ENCODE measurements at places on chromosomes 13 and 19.

DNA sequence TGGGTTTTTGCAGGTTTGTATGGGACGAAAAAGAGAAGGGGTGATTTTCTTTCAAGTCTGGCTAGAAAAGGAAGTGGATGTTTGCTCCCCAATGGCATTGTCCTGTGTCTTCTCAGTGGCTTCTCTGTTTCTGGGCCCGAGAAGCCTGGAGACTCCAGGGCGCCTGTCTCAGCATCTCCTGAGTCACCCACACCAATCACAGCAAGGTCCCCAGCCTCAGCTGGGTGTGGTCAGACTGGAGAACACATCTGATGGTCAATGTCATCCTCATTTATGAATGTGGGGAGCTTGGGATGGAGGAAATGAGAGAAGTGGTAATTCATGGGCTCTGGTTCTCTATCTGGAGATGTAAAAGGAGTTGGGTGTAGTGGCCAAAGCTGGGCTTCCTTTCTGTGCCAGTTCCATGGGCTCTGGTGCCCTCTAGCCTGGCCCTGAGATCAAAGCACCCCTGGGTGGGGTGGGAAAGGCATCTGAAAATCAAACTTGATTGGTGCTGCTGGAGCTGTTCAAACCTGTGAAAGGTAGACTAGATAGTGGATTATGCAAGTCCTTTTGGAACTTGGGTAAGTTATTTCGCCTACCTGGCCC, 13.4 kb downstream of the RASL11A start:
- DNase-seq, result peak; percentile 47

GRCh38 chr13:74768521-74769085, 634.4 kb upstream of the KLF12 start:
- no peak for DNase-seq

GRCh38 chr19:16076958-16077611, 790 bp downstream of the TPM4 start:
- peak; percentile 71 for DNase-seq

GRCh38 chr13:97116754-97117153, 105.4 kb upstream of the MBNL2 start:
- peak; percentile 69 for DNase-seq

GRCh38 chr19:50025794-50026549, at the start of gene ZNF473:
TSS of gene ZNF473 (plus strand) at chr19:50026005. CDS start at chr19:50031083, 5,078 bp downstream.
- peak; percentile 98 for DNase-seq

DNA sequence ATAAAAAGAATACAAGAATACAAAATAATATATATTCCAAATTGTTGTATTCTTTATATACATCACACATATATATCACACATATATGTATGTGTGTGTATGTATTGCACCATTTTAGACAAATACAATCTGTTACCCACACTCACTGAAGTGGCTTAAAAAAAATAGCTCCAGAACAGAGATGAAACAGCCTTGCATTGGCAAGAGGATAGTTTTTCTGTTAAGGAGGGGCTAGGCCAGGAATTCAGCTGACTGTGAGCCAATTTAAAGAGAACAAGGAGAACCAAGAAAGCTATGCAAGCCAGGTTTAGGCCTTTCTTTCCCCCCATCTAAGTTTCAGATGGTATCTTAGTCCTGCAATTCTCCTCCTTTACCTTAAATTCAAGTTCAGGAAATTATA, 257.5 kb downstream of the MZT1 start:
- no peak for DNase-seq

GRCh38 chr13:45468635-45469034, 3.9 kb downstream of the COG3 start:
- DNase-seq, result peak; percentile 17
